Activated CD8-positive, alpha-beta memory T cell treated with anti-CD3 and anti-CD28 coated beads, Interleukin-2, amount 50 U/mL, for 4 hours (primary cell): ENCODE measurements at places on chromosomes 12 and 14.

DNA sequence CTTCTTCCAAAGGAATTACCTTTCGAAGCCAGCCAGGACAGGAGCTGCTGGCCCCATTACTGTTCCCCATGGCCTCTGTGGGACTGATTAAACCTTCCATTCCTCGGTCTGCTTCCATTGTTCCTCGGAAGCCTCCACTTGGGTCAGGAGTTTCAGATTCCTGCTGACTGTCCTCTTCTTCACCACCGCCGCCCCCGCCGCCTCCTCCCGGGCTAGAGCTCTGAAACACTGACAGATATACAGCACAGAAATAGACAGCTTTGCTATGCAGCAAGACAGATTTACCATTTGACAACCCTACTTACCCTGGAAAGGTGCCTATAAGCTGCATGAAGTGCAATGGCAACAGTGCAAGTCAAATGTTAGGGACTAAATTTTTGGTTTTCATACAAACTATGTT lies 21.8 kb downstream of the ZC2HC1C start:
- DNase-seq, result no peak

GRCh38 chr12:113056631-113057488 lies at the start of gene DTX1:
Gene DTX1, plus strand, starts transcription at chr12:113056730. Its CDS starts 1,463 bp downstream, at chr12:113058193.
- peak; percentile 40 for DNase-seq

DNA sequence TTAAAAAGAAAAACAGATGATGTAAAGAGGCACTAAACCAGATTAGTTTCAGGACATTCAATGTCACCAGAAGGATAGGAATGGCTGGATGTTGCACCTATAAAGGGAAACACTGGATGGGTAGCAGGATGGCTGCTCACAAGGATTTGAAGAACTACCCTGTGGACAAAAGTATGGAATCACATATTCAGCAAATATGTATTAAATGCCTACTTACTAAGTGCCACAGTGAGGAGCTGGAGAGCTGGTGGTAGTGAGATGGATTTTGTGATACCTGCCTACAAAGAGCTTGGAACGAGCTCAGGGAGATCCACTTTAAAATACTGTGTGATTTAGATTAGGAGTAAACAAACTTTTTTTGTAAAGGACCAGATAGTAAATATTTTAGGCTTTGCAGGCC lies 316.2 kb downstream of the PAWR start:
- no peak for DNase-seq

DNA sequence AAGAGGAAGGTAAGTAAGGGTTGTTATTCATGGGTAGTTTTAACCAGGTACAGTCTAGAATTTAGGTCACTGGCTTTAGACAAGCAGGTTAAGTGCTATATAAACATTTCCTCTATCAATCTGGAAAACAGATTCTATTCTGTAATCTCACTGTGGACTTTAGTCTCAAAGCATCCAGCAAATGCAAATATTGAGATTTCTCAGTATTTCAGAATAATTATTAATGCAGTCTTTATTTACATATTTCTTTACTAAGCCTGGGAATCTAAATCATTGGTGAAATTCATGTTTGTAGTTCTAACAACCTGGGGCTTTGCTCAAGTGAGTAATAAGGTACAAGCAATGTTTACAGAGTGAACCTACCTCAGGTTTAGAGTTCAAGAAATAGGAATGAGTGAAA lies 61.9 kb downstream of the SLC41A2 start:
- DNase-seq, result no peak
